Epithelial cell of umbilical artery (primary cell): ENCODE measurements at places on chromosomes 12 and 14. TPM values are rescaled to one million over a fixed set of nuclear protein-coding genes. Genes with fewer than 3 reads are reported as not detected.

Gene LRP1-AS
- not detected in 2 replicates for total RNA-seq

Gene ARMH4
- total RNA-seq: 0.15 and 1.6 TPM in 2 replicates

Gene TTC7B
- 11.7 and 19.8 TPM in 2 replicates for total RNA-seq

Gene APOLD1
- 3.2 and 5.0 TPM in 2 replicates for total RNA-seq

Gene COL2A1
- total RNA-seq: not detected in 2 replicates

Gene TMEM253
- not detected in 2 replicates for total RNA-seq

Gene PUS7L
- total RNA-seq: 13.0 and 19.3 TPM in 2 replicates

Gene MCRS1
- total RNA-seq: 60.9 and 76.0 TPM in 2 replicates

Gene CDCA3
- total RNA-seq: 12.7 and 13.2 TPM in 2 replicates

Gene HOXC10
- total RNA-seq: not detected in 2 replicates

Gene ZC3H10
- total RNA-seq: 4.5 and 6.5 TPM in 2 replicates

Gene TMEM179
- total RNA-seq: under 0.01 TPM in 1 of 2 replicates, not detected in the other

Gene DDX23
- total RNA-seq: 78.0 and 112 TPM in 2 replicates

Gene TPCN1
- total RNA-seq: 3.2 and 6.2 TPM in 2 replicates

Gene AEBP2
- 24.0 and 30.7 TPM in 2 replicates for total RNA-seq

Gene FOXG1
- total RNA-seq: not detected in 2 replicates

Gene LRTM2
- not detected in 2 replicates for total RNA-seq

Gene LYZ
- not detected in 2 replicates for total RNA-seq

Gene MIP
- not detected in 2 replicates for total RNA-seq

Gene EFCAB11
- total RNA-seq: 6.2 and 7.0 TPM in 2 replicates

Gene SYCP3
- total RNA-seq: 0.30 TPM in 1 of 2 replicates, not detected in the other

Gene LGMN
- 71.4 and 95.2 TPM in 2 replicates for total RNA-seq

Gene FAM186B
- total RNA-seq: 0.32 TPM in 1 of 2 replicates, not detected in the other

Gene KTN1
- total RNA-seq: 174 and 195 TPM in 2 replicates

Gene CINP
- total RNA-seq: 56.5 and 59.9 TPM in 2 replicates

Gene DUSP16
- 6.5 and 13.4 TPM in 2 replicates for total RNA-seq

Gene SDR9C7
- not detected in 2 replicates for total RNA-seq

Gene TROAP
- 8.1 and 9.1 TPM in 2 replicates for total RNA-seq

Gene TCHP
- 10.1 and 17.5 TPM in 2 replicates for total RNA-seq

Gene SUPT16H
- total RNA-seq: 97.1 and 148 TPM in 2 replicates
